ENCODE measurements at places on chromosomes 2 and 18. TPM values are rescaled to one million over a fixed set of nuclear protein-coding genes. Genes with fewer than 3 reads are reported as not detected.

ZNF513 gene
- 4.5 TPM for total RNA-seq

GRCh38 chr2:217291259-217291658 lies 431.4 kb upstream of the TNP1 start:
- no peaks in the 10 kb centered on the region for H3K27me3 ChIP-seq
- H3K4me1 ChIP-seq, result peaks cover 40% of the 10 kb centered on the region

DNA sequence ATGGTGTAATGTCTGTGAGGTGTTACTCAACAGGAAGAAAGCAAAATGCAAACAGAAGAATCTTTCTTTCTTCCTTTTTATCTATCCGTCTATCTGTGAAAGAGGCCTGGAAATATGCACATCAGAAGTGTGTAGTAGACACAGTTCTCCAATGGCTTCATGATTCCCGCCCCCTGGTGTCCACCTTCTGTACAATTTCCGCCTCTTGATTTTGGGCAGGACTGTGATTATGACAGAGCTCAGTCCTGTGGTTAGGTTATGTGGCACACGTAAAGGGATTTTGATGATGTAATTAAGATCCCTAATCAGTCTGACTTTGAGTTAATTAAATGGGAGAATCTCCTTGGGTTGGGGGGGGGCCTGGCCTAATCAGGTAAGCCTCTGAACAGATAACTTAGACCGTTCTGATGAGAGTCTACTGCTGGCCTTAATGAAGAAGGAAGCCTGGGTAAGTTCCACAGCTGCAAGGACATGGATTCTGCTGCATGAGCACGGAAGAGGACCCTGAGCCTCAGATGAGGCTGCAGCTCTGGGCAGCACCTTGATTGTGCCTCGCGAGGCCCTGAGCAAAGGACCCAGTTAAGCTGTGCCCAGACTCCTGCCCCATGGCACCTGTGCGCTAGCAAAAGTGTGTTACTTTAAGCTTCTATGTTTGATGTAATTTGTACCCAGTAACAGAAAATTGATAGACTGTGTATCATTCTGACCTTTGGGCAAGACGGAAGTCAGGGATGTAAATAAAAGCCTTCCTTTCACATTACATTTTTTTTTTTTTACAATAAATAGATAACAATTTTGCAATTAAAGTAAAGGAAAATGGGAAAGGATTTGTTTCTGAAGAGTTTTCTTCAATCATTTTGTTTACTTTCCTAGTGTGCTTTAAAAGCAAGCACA lies 11.3 kb upstream of the KCNF1 start:
- H3K4me1 ChIP-seq, result peaks cover 27% of the 10 kb centered on the region
- DNase-seq, result peak; percentile 56
- no peaks in the 10 kb centered on the region for H3K36me3 ChIP-seq
- no peak overlapping the region for H3K4me3 ChIP-seq
- H3K27me3 ChIP-seq, result no peaks in the 10 kb centered on the region

DNA sequence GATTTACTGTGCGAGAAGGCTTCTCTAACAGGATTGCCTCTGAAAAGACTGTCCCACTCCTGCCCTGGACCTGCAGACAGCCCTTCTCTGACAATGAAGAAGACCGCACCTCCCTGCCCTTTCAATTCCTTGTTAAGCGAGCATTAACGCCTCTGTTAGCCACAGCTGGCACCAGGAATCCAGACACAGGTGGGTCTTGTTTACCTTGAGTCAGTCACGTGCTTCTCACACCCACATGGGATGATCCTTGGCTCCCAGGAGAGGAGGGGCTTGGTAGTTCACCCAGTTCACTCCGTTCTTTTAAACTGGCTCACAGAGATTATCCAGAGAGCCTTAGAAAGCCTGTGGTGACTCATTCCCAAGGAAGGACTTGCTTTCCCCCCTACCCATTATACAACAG lies 410.5 kb upstream of the MEIS1 start:
- H3K4me3 ChIP-seq, result no peak overlapping the region
- no peak overlapping the region for H3K27ac ChIP-seq
- H3K36me3 ChIP-seq, result no peaks in the 10 kb centered on the region
- DNase-seq, result no peak
- no peaks in the 10 kb centered on the region for H3K27me3 ChIP-seq
- H3K4me1 ChIP-seq, result no peaks in the 10 kb centered on the region

DNA sequence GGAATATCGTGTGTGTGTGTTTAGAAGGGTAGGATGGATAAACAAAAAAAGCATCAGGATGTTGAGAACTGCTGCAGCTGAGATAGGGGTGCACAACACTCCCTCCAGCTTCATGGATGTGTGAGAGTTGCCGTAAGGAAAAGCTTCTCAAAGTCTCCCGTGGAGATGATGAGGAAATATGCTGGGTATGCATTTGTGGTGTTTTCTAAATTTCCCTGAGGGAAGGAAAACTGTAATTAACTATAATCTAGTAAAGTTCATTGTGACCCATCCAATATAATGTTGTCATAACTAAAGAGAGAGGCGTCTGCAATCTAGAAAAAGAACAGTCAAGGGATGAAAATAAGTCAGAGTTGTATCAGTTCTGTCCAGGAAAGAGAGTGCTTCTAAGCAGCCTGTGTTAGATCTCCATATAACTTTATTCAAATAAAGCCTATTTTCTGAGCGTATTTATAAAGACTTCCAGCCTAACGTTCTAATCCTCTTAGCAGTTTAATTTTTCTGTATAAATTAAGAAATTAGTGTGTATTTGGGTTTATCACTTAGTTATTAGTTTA lies 7.3 kb upstream of the LMAN2L start:
- no peak overlapping the region for H3K27ac ChIP-seq
- no peaks in the 10 kb centered on the region for H3K36me3 ChIP-seq
- peaks cover 16% of the 10 kb centered on the region for H3K4me1 ChIP-seq
- no peaks in the 10 kb centered on the region for H3K27me3 ChIP-seq

Data from PC-9 (cell line).